Activated CD8-positive, alpha-beta memory T cell treated with anti-CD3 and anti-CD28 coated beads for 4 hours (primary cell): ENCODE measurements at places on chromosomes 4 and X.

DNA sequence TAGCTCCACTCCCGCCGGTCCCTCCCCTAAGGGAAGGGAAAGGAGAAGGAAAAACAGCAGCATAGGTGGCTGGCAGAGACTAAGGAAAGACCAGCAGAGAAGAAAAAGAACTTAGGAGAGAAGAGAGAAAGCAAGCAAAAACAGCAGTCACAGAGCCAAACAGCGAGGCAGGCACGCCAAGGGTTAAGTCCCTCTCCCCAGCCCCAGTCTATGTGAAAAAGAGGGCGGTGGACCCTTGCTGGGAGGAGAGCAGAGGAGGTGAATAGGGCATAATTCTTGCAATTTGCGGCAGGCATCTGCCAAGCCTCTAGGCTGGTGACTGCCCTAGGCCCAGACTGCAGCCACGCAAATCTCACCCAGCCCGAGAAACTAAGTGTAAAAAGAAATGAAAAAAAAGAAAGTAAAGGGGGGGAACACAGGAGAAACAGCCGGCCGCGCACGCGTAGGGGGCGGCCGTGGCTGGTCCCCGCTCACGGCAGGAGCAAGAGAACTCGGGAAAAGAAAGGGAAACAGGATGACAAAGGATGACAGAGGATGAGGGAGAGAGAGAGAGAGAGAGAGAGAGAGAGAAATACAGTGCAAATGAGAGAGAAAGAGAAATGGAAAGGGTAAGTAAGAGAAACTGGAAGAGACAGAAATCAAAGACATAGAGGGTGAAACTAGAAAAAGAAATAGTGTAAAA, 48.6 kb downstream of the MAGEA9 start:
- DNase-seq = no peak

GRCh38 chr4:128455480-128455879, 167.9 kb upstream of the PGRMC2 start:
- DNase-seq = no peak

GRCh38 chr4:134028421-134028820, 173.2 kb downstream of the PABPC4L start:
- DNase-seq = no peak

GRCh38 chr4:148255344-148255720, 186.9 kb downstream of the NR3C2 start:
- no peak for DNase-seq

DNA sequence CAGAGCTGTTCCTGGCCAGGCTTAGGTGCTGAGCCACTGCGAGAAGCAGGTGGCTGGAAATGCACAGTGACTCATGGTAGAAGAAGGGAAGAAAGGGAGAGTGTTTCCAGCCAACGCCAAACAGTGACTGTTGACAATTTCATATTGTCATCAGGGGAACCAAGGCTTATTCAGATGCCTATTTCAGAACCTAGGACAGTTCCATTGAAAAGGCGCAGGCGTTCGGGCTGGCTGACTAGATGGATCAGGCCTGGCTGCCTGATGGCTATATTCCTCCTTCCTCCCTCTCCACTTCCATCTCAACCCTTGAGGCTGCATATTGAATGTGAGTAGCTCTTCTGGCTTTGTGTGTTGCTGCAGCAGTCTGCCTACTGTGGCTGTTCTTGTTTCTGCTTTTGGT, 73.0 kb upstream of the FRMPD4 start:
- no peak for DNase-seq
